ENCODE measurements at places on chromosomes 7 and 10.
A peak's percentile ranks its signal among the peaks of the same experiment; 100 is the strongest.

DNA sequence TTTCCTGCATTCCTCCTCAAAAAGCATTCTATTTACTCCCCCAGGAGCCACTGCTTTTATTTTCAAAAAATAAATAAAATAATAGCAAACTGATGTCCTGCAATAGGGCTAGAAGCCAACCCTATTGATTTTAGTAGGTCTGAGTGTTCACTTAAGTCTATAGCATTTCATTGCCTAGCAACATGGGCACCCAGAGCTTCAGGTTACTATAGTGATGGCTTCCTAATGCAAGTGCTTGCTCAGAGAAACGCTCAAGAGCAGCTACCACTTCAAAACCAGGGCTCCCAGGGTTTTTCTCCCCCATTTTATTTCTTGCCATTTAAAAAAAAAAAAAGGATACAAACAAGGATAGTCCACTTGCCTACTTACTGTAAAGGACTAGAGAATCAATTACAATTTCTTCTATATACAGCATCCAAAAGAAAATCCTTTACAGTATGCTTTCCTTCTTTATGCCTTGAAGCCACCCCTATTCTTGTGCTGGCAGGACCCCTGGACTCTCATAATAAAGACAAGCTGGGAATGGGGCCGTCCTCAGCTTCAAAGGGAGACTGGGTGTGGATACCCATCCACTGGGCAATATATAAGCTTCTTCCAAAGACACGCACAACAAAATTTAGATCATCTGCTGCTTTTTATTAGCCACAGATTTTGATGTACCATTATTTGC lies 133.3 kb downstream of the VPS41 start:
- DNase-seq, result no peak

DNA sequence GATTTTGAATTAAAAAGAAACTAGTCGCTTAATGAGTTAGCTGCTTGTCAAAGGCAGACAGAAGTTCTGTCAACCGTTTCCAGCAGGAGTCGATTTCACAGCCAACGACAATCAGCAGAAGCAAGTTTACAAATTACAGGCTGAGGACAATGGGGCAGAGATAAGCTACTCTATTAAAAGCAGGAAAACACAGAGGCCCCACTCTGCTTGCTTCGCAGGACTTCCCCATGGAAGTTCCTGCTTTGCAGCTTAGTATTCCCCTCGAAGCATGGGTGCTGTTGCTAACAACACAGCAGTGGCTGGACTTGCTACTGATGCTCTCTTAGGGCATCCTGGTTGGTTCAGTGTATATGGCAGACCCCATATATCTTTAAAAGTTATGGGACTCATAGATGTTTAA lies 50.8 kb upstream of the KLF6 start:
- DNase-seq, result peak; percentile 90

GRCh38 chr7:14073543-14073942 lies 84.1 kb upstream of the ETV1 start:
- no peak for DNase-seq

GRCh38 chr7:96996111-96996957 lies 9.0 kb upstream of the DLX6 start:
- DNase-seq, result no peak

DNA sequence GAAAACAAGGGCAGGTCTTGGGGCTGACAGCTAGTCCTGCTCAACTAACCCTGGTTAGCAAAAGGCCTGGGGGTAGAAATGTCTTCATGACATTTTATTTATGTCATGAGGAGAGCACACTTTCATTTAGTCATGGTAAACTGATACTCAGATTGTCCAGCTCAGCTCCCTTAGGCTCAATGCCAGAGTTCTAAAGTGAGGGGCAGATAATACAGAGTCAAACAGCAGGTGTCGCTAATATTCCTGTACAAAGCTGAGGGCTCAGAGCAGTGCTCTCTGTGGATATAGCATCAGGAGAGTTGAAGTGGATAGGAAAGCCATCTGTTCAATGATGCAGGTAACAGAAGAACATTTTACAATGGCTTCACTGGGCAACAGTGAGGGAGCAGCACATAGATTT lies 26.8 kb upstream of the CALCR start:
- no peak for DNase-seq

GRCh38 chr10:1166101-1166827 lies 110.1 kb downstream of the WDR37 start:
- no peak for DNase-seq

DNA sequence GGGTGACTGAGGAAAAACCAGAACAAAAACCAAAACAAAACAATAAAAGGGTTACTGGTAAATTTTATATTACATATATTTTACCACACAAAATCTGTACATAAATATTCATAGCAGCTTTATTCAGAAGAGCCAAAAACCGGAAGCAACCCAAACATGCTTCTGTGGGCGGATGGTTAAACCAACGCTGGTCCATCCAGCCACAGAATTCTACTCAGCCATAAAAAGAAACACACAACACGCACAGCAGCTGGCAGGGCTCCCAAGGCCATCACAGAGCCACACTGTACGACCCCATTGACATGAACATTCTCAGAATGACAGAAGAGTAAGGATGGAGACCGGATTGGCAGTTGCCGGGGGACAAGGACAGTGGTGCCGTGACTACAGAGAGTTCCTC lies 83.6 kb downstream of the PROSER2 start:
- DNase-seq, result no peak

DNA sequence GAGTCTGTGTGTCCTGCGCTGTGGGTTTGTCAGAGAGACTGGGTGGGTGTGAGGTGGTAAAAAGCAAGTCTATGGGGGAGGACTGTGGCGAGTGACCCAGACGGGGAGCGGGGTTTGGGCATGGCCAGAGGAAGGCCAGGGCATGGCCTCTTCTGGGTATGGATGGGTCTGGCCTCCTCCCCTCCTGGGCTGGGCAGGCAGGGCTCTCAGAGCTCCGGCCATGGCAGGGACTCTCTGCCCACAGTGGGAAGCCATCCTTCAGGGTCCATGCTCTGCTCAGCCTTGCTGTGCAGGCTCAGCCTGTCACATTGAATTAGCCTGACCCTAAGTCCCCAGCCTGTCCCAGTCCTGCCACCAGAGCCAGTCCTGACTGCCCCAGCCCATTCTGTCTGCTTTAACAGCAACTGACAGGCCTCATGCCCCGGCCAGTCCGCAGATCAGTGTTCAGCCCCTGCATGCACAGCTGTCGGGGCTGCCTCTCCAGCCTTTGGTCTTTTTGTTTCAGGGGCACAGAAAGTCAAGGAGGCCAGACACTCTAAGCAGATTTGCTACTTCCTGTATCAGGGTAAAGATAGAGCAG lies 7.9 kb downstream of the ANTXRL start:
- no peak for DNase-seq
